ENCODE measurements at places on chromosomes 12 and 14. TPM values are rescaled to one million over a fixed set of nuclear protein-coding genes. Genes with fewer than 3 reads are reported as not detected.

TAS2R30 gene
- not detected for total RNA-seq

INHBE gene
- not detected for total RNA-seq

ZC2HC1C gene
- total RNA-seq, result 6.5 TPM

GPR65 gene
- total RNA-seq, result not detected

NUAK1 gene
- total RNA-seq, result 5.4 TPM

TNS2 gene
- 5.1 TPM for total RNA-seq

CIDEB gene
- total RNA-seq, result 1.0 TPM

HOXC4 gene
- 0.61 TPM for total RNA-seq

OASL gene
- total RNA-seq, result 28.3 TPM

MYF5 gene
- total RNA-seq, result not detected

ISCA2 gene
- 48.5 TPM for total RNA-seq

TRMT5 gene
- total RNA-seq, result 10.7 TPM

ACRBP gene
- 1.9 TPM for total RNA-seq

PIANP gene
- total RNA-seq, result not detected

NELL2 gene
- total RNA-seq, result 6.7 TPM

PRPH gene
- total RNA-seq, result 7.8 TPM

KLHL33 gene
- total RNA-seq, result not detected

KCNK10 gene
- total RNA-seq, result not detected

KLRC2 gene
- not detected for total RNA-seq

FOXN3 gene
- 5.9 TPM for total RNA-seq

C1RL gene
- total RNA-seq, result 22.4 TPM

PLEKHG7 gene
- total RNA-seq, result not detected

RND1 gene
- 0.57 TPM for total RNA-seq

CSRP2 gene
- total RNA-seq, result 53.3 TPM

SMCO3 gene
- not detected for total RNA-seq

UBC gene
- 1,708 TPM for total RNA-seq

LRTM2 gene
- total RNA-seq, result not detected

ACVRL1 gene
- 4.4 TPM for total RNA-seq

All from Caki2 (cell line).